ENCODE measurements at places on chromosomes 2 and 18.

DNA sequence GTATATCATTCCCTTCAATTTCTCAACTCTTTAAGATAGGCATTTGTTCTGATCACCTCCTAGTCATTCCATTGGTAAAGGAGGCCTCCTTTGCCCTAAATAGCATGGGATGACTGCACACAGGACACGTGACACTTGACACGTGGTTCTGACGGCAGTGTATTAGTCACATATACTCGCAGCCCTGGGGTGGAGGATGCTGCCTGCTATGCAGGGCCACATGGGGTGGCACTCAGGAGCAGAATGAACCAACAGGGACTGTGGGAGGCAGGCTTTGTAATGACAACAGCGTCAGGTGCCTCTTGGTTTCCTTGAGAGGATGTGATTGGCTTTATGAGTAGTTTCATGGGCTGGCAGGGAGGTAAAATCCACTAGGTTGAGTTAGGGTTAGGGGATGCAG is 9.3 kb upstream of the KCNS3 start:
- no peak for DNase-seq

GRCh38 chr18:62672600-62672999 is 42.7 kb upstream of the PHLPP1 start:
- DNase-seq, result no peak

DNA sequence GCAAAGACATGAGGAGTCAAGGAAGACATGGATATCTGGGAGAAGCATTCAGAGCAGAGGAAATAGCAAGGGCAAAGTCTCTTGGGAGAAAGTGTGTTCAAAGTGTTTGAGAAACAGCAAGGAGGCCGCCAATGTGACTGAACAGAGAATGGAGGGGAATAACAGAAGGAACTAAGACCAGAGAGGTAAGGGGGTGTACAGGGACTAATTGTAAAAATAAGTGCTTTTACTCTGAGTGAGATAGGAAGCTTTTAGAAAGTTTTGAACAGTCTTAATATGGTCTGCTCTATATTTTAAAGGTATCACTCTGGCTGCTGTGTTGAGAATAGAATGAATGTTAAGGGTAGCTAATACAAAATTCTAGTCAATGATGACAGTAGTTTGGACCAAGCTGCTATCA is 6.8 kb upstream of the CREB1 start:
- DNase-seq, result no peak

- DNase-seq, result no peak
Measured at GRCh38 chr18:58630071-58630470, 1.2 kb upstream of the ALPK2 start.

DNA sequence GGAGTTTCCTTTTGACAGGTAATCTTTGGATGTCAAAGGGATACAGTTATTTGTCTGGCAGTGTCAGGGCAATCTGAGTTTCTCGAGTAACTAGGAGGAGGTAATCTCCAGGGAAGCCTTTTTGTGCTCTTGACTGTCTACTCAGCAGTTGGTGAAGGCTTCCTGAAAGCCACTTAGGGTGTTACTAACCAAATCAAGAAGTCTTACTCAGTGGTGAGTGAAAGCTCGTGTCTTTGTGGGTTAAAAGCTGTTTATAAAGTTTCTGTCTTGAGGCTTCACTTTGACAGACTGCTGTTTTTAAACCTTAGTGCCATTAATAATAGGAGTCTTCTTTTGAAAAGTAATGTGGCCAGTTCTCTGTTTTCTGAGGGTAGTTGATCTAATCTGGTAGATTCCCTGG is 1.7 kb downstream of the THSD7B start:
- no peak for DNase-seq

DNA sequence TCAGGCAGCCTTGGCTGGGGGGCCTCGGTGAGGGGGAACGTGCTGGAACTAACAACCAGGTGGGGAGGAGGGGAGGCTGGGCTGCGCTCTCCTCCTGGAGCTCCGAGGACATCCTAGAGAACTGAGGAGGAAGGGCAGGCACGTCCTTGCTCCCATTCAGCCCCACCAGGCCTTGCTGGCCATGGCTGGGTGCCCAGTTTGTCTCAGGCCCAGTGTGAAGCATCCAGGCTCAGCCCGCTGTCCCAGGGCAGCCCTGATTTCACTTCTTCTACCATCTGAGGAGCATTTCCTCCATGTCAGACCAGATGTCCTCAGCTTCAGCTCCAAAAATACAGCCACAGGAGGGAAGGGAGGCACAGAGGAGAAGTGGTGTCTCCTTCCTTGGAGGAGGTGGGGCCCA is 125.4 kb downstream of the CELF4 start:
- no peak for DNase-seq

DNA sequence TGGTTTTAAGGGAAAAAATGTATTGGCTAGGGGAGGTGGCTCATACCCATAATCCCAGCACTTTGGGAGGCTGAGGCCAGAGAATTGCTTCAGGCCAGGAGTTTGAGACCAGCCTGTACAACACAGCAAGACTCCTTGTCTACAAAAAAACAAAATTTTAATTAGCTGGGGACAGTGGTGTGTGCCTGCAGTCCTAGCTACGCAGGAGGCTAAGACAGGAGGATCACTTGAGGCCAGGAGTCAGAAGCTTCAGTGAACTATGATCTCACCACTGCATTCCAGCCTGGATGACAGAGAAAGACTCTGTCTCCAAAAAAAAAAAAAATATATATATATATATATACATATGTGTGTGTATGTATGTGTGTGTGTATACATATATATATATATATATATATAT is 18.5 kb downstream of the CCDC88A start:
- DNase-seq, result no peak

Measured in iris pigment epithelial cell (primary cell).